ENCODE measurements at places on chromosomes 11 and 22.

GRCh38 chr11:102111011-102111786 is 952 bp downstream of the YAP1 start:
- no peak for DNase-seq

DNA sequence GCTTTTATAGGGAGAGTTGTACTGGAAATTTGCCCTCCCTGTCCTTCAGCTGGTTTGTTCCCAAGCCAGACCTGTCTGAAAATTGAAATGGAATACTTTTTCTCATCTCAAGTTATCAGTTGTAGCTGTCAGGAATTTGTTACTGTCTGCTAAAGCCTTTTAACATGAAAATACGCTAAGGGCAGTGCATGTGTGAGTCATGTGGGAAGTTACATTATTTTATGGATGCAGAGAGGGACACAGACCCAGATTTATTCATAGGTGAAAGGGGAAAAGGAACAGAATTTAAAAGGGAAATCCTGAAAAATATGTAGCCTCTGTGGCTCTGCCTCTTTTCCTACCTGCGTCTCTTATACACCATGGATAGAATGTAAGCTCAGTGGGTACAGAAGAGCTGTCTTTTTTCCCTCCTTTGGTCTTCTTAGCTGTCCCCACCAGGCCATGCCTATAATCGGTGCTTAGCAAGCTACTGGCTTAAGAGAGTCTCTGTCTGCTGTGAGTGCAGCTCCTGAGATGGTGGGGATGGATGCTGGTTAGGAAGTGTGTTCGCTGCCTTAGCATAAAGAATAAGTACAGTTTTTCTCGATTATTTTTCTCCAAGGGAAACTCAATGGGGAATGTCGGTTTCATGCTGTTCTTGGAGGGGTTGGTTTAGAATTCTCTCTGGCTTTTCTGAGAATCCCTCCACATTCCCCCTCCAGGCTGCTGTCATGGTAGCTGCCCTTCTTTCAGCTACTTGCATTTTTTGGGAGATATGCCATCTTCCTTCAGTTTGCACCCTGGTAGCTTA is 166.8 kb downstream of the TEAD1 start:
- DNase-seq, result no peak

DNA sequence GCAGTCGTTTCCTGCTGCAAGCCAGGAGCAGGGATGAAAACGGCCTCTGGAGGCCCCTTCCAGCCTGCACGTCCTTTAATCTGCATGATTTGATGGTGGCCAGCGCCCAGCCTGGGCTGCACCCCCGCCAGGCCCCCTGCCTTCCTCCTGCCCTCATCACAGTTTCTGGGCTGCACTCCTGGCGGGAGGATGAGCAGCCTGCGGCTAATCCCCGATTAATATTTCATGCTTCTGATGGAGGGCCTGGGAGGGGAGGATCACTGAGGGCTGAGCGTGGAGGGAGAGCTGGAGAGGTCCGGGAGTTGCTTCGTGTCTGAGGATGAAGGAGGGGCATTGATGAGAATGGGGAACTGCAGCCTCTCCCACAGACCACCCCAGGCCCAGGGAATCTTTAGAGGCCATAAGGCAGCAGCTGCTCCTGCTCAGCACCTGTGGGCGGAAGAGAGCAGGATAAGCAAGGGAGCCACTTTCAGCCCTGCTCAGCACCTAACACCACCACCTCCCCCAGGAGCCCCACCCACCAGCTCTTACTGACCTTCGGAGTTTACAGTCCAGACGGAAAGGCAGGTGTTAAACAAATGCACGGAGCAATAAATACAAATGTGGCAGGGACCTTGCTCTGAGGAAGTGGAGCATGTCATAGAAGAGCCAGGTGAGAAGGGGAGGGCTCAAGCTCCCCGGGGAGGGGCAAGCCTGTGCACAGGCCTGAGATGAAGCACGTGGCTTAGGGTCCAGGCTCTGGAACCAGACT is 135.0 kb upstream of the NECTIN1 start:
- DNase-seq, result no peak

DNA sequence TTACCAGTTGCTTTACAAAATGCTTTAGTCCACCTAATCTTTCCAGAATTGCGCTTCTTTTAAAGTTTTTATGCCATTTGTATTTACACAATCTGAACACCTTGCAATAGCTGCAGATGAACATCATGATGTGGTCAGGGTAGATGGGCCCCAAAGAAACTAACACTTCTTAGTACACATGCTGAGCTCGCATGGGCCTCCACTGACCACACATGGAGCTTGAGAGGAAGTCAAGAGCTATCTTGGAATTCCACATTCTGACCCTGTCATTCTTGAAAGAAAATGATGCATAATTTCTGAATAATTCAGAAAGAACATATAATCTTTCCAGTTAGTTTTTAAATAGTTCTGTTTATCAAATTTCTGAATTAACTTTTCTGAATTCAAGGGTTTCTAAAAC is 7.7 kb downstream of the LIPT2 start:
- no peak for DNase-seq

DNA sequence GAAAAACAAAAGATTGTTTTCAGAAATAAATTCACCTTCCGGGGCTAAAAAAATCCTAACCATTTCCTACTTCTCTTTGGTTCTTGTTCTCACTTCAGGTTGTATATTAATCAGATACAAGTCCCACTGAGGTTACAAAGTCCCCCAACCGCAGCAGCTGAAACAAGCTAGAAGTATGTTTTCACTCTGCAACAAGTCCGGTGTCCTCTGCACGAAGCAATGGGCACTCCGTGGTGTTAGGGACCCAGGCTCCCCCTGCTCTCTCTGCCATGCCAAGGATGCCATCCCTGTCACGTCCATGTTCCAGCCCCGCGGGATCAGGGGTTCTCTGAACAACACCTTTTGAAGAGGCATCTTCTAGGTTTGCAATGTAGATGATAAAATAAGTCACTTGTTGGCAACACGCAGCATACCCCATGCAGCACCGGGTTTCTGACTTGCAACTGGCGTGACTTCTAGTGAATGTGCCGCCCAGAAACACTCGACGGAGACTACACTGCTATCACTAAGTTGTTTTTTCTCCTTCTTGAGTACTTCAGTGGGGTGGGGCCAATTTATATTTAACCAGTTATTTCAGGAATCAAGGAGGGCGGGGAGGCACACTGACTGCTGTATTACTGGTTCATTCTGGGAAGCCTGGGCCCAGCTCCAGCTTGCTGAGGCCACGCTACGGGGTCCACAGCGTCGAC is 25.4 kb upstream of the GSTP1 start:
- DNase-seq, result no peak

GRCh38 chr11:59206635-59207034 is 6.1 kb downstream of the MPEG1 start:
- DNase-seq, result no peak

DNA sequence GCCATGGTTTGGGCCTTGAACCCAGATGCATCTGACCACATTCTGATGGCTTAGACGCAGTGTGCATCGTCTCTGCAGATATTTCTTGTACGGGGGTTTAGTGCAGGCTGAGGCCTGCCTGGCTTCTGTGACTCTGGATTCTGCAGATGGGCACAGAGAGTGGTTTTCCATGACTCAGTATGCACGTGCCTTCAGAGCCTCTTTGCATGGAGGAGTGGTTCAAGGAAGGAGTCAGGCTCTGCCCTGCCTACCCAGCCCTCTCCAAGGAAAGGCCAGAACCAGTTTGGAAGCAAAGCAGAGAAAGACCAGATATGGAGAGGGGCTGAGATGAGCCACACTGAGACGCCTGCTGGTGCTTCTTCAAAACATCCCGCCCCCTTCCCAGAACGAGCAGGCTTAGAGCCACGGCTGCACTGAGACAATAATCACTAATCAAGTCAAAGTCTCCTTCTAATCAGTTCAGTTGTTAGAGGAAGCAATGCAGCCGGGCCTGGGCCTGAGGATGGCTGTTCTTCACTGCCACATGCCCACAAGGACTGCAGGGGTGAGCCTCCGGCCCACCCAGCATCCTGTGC is 308.9 kb downstream of the NXPE2 start:
- DNase-seq, result no peak

DNA sequence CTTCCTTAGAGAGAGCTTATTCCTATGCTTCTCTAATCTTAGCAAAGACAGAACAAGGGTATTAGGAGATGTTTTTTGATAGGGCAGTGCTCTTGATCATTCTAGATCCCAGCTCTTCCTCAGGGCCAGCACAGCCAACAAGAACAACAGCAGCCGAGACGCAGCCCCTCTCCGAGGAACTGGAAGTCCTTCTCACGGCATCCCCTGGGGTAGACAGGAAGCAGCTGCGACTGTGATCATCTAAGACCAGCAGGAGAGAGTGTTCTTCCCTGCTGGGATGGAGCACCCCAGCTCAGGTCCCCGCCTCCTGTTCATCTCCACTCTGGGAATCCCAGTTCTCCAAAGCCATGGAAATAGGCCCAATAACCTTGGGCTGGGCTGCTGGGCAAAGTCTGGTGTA is 29.6 kb downstream of the IRAG1 start:
- no peak for DNase-seq

GRCh38 chr11:102260241-102260640 is 57.0 kb upstream of the BIRC3 start:
- no peak for DNase-seq

DNA sequence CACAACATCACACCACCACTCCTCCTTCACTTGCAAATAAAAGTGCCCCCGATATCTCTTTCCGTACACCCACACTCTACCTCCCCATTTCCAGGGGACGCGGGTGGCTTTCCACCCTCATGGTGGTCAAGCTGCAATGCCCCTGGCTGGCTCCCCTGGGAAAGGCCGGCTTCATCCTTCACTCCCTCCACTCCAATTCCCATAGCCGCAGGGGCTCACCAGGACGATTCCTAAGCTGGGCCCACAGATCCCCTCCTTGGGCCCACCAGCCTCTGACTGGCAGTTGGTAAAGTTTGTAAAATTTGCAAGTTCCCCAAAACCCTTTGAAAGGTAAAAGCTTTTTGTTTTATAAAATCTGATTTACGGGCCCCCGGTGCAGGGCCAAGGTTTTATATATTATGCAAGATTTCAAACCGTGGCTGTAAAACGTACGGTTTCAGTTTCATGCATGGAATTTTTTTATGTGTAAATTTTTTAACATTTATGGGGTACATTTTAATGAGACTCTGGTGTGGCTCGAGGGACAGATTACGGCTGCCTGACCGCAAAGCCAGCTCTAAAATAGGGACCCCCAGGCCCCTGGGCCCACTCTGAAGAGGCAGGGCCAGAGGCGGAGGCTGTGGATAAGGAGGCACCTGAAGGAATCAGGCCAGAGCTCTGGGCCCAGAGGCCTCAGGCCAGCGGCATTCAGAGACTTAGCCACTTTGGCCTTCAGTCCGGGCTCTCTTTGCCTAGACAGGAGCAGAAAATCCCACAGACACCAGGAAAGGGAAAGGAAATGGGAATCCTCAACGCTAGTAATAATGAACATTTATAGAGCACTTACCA is 106.5 kb downstream of the FEZ1 start:
- no peak for DNase-seq

GRCh38 chr11:112129656-112130055 is 34.2 kb downstream of the IL18 start:
- DNase-seq, result no peak

- no peak for DNase-seq
Measured at GRCh38 chr11:2099516-2100349, 39.5 kb downstream of the IGF2 start.

DNA sequence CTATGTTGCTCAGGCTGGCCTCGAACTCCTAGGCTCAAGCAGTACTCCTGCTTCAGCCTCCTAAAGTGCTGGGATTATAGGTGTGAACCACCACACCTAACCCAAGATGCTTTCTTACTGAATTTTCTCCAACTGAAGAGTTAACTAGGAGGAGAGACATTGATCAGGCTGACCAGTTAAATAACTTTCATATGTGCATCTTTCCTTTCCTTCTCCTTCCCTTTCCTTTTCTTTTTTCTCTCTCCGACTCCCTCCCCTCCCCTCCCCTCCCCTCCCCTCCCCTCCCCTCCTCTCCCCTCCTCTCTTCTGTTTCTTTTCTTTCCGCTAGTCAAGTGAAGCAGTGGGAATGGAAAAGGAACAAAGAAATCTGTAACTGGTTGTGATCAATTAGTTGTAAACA is 26.7 kb downstream of the XRCC6 start:
- no peak for DNase-seq

DNA sequence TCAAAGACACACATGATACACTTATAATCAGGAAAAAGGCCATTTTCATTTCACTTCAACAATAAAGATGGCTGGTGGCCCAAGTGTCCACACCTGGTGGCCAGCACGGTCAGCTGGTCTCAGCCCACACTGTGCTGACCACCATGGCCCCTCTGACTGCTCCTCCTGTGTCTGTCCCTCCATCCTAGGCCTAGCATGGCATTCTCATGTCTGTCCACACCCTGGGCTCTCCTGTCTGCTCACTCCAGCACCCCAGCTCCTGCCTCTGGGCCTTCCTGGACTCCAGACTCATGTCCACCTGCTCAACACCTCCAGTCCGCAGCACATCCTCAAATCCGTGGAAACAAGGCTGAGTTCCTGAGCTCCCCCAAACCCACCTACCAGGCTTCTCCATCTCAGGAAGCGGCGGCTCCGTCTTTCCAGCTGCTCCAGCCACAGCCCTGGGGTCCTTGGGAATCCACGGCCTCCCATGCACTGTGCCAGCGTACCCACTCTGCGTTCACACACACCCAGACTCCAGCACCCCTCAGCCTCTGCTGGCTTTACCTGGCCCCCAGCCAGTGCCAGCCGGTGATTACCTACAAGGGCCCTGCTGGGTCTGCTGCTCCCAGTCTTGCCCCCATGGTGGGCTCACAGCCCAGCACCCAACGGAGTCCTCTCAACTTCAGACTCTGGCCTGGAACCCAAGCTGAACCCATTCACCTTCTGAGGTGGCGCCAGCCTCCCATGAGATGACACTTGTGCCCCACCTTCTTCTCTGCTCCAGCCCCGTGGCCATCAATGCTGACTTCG is 13.9 kb downstream of the SIRT3 start:
- no peak for DNase-seq

- DNase-seq, result no peak
Measured at GRCh38 chr11:35390737-35391682, 28.3 kb downstream of the SLC1A2 start.

GRCh38 chr11:123103326-123103980 is 41.5 kb upstream of the HSPA8 start:
- no peak for DNase-seq

DNA sequence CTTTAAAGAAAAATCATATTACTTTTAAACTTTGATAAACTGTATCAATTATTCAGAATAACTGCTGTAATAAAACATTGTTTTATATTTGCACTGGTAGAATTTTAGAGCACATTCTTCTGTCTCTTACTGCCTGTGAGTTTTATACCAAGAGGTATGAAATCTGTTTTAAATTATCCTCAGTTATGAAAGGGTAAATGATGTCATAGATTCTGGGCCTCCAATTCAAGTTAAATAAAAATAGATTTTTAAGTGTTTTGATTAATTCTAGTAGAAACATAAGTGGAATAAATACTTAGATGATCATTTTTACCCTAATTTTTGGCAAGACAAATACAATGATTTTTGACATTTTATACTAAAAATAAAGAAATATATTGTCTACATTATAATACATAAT is 93.0 kb downstream of the GUCY1A2 start:
- no peak for DNase-seq

GRCh38 chr11:93524858-93525257 is 18.3 kb downstream of the SMCO4 start:
- DNase-seq, result no peak

DNA sequence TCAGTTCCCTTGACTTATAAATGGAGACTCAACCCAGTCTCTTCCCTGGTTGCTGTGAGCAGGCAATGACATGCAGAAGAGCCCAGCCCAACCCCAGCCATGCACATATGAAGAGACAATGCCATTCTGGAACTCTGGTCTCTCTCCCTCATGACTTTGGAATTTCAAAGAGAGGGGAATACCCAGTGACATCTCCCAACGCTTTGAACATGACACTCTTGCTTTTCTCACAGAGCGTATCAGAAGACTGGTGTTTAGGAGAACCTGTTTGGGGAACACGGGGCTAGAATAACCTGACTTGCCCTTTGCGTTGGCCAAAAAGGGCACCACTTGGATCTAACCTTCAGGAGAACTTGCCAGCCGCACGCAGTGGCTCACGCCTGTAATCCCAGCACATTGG is 12.9 kb downstream of the RANGAP1 start:
- DNase-seq, result no peak
